Activated naive CD4-positive, alpha-beta T cell treated with anti-CD3 and anti-CD28 coated beads, Interleukin-2, amount 50 U/mL, for 16 hours (primary cell): ENCODE measurements at places on chromosomes 12 and 14.

- DNase-seq: no peak
These were observed 381.6 kb downstream of the VRK1 start for GRCh38 chr14:97178781-97179180.

DNA sequence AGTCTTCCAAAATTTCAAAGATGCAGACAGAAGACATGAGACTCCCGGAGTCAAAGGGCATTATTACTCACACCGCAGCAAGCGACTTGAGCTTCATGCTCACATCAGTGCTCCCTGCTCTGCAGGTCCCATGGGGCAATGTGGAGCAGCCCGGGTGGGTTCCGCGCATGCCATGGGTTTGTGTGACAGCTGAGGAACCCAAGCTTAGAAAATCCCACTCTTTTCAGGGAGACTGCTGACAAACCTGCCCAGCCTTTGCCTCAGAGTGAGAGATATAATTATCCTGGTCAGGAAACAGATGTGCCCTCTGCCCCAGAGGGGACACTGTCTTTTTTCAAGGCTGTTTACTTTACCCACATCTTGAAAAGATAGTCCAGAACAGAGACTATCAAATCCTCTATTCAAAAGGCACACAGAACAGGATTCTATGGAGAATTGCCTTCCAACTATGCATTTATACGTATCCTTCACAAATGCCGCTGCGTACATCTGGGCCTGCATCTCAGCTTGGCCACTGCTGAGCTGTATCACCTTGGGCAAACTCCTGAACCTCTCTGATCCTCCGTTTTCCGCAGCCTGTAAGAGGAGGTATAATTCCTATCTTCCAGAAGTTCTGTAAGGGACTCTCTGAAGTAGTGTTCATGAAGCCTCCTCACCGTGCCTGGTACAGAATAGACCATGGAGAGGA is 16.0 kb downstream of the C14orf132 start:
- no peak for DNase-seq

- no peak for DNase-seq
These were observed 204.8 kb upstream of the IGF1 start for GRCh38 chr12:102685172-102685571.

- DNase-seq: no peak
These were observed 572.6 kb upstream of the MDGA2 start for GRCh38 chr14:48247977-48248376.

GRCh38 chr12:94977766-94978468 is 25.6 kb downstream of the NDUFA12 start:
- DNase-seq: no peak

DNA sequence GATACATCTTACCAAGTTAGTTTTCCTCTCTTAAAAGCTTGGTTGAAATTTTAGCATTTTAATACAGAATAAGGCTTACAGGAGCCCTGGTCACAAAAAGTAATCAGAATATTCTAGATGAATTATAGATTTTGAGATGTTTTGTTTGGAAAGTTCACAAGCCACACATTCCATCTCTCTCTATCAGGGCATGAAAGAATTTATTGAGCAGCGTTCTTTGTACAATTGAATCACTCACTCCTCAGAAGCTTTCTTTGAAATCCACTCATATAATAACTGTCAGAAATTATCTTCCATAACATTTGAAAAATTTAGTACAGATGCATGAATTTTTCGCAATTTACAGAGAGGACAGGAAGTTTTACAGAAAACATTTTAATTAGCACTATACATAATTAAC is 938.6 kb upstream of the MDGA2 start:
- DNase-seq: no peak

- DNase-seq: no peak
These were observed 82.0 kb upstream of the EEA1 start for GRCh38 chr12:93011100-93011499.

GRCh38 chr14:24098927-24099813 is 5.1 kb downstream of the PCK2 start:
- no peak for DNase-seq

GRCh38 chr14:101088395-101088667 is 184.8 kb upstream of the RTL1 start:
- DNase-seq: no peak
